ENCODE measurements at places on chromosomes 5 and 9.

- DNase-seq: no peak
Observed at GRCh38 chr9:38724754-38725153, 4.8 kb upstream of the FAM240B start.

DNA sequence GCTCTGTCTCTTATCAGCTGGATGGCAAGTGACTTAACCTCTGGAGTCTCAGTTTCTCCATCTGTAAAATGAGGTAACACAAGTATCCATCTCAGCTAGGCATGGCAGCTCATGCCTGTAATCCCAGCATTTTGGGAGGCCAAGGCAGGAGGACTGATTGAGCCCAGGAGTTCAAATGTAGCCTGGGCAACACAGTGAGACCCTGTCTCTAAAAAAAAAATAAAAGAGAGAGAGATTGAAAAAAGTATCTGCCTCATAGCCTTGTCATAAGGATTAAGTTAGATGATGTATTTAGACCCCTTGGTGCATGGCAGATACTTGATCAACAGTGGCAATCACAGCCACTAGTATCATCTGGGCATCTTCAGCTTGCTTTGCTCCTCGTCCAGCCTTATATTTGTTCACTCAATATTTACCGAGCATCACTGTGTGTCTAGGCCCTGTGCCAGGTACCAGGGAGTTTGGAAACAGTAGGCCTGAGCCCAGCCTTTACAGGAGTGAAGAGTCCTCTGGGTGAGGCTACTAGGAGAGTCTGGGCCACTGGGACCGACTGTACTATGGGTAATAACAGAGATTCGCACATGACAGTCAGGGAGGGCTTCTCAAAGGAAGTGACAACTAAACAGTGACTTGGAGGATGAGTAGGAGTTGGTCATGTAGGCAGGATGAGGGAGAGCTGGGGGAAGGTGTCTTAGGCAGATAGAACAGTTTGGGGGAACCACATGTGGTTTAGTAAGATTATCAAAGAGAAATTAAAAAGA, 34.2 kb downstream of the CORO2A start:
- DNase-seq: peak; percentile 84

DNA sequence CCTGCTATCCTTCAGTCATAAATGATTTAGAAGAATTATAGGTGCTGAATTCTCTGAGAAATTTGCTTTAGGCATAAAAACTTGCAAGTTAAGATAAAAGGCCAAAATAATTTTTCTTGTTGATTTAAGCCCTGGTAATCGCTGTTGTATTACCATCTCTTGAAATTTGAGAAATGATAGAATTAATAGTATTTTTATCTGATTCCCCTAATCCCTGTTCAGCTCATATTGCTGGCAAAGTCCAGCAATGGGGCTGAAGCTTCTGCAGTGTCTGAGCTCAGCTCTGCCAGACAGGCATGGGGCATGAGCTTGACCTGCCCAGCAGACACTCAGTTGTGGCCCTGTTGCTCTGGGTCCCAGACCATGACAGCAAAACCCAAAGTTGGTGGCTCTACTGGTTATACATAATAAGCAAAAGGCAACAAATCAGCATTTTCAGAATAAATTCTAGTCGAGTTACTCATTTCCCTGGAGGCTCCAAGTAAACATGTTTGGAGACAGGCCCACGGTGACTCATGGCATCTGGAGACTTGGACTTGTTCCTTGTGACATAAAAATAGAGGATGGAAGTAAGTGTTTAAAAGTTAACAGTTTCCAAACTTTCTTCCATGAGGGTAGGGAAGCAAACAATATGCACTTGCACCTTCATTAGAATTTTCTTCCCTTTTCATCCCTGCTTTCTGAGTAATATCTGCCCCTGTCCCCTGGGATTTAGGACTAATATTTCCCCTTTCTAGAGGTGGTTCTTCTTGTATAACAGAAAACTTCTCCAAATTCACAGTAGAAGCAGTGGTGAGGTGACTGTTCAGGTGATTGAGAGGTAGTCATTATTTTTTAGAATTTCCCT, 60.2 kb upstream of the SLC2A8 start:
- DNase-seq: peak; percentile 96

DNA sequence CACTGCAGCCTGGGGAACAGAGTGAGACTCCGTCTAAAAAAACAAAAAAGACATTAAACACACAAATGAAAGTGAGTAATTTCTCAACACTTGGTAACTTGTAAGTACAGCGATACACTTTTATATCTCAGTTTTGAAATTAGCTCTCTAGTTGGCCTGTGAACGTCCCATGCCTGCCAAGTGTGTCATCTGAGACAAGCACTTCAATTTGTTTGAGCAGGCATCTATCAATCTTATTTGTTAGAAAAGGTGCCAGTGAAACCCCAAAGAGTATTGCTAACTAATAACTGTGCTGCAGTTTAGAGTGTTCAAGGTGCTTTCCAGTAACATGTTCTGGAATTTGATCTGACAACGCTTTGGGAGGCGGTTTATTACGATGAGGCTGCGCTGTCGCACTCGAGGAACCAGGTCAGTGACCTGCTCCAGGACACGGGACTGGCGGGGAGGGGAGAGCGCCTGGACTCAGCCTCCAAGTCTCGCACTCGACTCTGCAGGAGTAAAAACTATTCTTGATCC, 1.1 kb upstream of the SPIN1 start:
- no peak for DNase-seq

GRCh38 chr5:123097871-123098735, 9.1 kb downstream of the PRDM6 start:
- no peak for DNase-seq

- no peak for DNase-seq
Observed at GRCh38 chr5:177142098-177142611, 8.6 kb downstream of the NSD1 start.

GRCh38 chr5:62593331-62593730, 14.7 kb downstream of the LRRC70 start:
- no peak for DNase-seq

- DNase-seq: peak; percentile 24
Observed at GRCh38 chr5:135032999-135033861, 798 bp downstream of the PITX1 start.

DNA sequence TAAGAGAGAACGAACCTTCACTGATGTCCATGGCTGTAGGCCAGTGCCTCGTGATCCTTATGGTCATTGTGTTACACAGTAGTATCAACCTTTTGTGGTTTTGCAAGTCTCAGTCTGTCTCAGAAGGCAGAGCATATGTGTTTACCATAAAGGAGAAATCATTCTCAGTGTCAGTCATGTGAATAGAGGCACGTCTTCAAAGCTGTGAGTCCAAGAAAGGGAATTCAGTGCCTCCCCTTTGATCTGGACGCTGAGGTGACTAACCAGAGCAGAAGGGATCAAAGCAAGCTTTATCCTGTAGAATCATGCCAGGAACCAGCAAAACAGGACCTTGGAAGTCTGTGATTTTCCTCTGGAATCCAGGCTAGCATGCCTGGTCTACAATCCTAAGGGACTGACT, 433.9 kb downstream of the DNAH5 start:
- DNase-seq: peak; percentile 92

- DNase-seq: peak; percentile 90
Observed at GRCh38 chr9:108565651-108566378, 290.0 kb downstream of the ACTL7B start.

GRCh38 chr9:23413541-23413940, 412.5 kb downstream of the ELAVL2 start:
- no peak for DNase-seq

DNA sequence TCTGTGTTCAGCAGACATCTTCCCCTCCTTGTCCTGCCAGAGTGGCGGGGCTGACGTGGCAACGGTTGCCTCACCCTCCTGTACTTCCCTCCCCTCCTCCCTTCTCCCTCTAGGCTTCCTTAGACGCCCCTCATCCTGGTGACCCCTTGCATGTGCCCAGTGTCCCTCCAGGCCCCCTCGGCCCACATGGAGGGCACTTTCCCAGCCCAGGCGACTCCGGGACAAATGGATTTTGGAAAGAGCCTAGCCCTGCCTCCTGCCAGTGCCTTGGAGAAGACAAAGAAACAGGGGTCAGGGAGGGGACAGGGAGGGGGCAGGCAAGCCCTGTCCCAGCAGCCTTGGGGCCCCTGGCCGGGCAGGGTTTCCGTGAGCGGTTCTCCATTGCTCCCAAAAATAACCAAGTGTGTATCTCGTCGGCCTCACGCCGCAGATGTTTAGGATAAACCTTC, 38.3 kb upstream of the NEURL1B start:
- no peak for DNase-seq

DNA sequence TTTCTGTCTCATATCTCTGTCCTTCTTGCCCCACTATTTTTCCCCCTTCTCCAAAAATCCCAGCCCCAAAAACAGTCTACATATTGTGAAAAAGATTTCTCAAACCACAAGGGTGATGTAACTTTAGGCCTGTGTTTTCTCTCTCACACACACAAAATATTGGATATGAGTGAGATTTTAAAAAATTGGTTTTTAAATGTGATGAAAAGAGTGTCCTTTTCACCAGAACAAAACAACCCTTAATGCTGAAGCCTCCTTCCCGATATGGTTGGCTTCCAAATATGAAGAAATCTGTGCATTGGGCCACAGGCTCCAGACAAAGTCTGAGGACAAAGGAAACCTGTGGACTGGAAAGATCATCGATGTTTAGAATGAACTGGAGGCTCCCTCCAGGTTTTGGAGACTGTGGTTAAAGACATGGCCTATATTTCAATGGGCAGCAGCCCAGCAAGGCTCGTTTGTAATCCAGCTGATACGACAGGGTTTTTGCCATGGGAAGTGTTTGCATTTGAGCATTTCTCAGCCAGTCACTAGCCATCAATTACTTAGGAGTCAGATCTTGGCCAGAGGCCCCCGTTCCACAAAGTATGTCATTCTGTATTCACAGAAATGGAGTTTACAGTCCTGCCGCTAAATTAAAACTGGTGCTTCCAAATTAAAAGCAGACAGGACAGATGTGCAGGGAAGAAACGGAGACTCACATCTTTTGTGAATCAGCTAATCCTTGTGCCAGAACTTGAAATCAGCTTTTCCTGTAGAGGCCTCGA, 546.3 kb downstream of the EBF1 start:
- no peak for DNase-seq

DNA sequence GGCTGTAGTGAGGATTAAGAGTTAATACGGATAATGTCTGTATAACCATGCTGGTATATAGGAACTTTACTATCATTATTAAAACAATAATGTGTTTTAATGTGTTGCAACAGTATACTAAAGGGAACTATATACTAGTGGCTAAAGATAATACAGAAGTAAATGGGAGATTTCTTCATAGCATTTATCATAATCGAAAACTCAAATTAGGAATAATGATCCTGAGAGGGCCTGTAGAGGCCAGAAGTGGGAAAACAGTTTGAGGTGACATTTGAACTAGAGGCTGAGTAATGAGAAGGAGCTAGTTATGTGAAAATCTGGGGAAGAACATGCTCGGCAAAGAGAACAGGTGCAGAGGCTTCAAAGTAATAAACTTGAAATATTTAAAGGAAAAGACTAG, 2.9 kb downstream of the TCERG1 start:
- no peak for DNase-seq

DNA sequence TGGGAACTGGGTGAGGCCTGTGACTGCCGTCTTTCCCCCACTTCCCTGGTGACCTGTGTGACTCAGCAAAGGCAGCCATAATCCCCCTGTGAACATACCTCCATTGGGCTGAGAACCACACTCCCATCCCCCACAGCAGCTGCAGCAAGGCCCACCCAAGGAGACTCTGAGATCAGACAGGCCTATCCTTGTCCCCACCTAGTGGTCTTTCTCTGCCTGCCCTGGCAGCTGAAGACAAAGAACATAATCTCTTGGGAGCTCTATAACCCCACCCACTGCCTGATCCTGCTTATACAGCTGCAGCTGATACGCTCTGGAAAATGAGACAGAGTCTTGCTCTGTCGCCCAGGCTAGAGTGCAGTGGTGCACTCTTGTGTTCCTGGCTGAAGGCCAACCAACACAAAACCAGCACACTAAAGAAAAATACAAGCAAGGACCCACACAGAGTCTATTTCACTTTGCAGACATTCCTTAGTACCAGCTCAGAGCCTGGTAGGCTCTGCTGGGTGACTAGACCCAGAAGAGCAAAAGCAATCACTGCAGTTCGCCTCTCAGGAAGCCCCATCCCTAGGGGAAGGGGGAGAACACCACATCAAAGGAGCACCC, 106.7 kb downstream of the MCTP1 start:
- DNase-seq: peak; percentile 4

DNA sequence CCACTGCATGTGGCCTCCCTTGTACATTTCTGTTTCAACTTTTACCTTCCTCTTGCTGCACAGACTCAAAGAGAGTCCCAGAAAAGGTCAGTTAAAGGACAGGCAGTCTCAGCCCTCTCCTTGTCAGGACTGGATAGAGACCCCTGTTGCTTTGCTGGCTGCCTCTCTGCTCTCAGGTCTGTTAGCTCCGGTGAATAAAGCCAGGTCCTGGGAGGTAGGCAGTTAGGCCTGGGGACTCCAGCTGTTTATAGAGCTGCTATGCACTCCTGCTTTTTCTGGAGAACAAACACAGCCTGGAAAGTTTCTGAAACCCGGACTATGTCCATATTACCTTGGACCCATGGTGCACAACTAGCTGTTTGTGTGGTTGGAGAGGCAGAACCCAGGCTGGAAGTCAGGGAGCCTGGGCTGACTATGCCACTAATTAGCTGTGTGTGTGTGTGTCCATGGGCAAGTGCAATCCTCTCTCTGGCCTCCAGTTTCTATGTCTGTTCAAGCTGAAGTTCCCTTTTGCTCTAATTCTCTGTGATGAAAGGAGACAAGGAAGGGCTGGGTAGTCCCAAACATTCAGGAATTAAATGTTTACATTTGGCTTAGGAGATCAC, 42.9 kb downstream of the GLRA1 start:
- no peak for DNase-seq

DNA sequence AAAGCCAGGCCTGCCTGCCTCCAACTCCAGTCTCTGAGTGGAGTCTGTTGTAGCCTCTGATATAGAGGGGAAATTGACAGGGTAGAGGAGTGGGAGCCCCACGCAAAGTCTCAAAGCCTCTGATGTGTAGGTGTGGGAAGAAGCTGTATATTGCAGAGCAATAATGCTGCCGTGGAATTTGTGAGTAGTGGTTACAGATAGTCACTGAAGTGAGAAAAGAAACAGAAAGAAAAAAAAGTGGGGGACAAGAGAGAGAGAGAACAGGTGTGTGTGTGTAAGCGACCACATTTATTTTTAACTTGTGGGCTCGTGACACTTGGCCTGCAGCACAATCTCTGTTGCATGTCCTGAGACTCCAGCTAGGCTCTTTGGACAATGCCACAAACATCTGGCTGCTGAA, 227.8 kb downstream of the NSG2 start:
- no peak for DNase-seq

- DNase-seq: no peak
Observed at GRCh38 chr5:123868267-123868666, 356.3 kb downstream of the CSNK1G3 start.

GRCh38 chr9:114720086-114720676, 38.2 kb upstream of the TEX48 start:
- DNase-seq: peak; percentile 70

DNA sequence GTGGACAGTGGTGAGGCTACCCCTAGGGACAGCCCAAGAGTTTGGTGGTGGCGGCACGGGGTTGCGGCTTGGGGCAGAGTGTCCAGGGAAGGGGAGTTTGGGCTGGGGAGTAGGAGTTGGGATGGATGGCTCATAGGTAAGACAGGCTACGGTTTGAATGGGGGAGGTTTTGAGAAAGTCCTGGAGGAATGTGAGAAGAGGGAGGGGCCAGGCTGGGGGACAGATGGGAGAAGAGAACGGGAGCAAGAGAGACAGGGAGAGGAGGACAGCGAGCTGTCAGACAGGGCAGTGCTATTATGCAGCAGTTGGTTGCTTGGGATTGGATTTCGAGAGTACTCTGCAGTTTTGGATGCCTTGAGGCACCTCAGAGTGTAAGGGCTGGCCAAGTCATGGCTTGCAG, 24.5 kb downstream of the PSD2 start:
- DNase-seq: no peak

- no peak for DNase-seq
Observed at GRCh38 chr5:173397516-173397915, 69.3 kb upstream of the STC2 start.

GRCh38 chr9:100131216-100131615, 32.2 kb downstream of the INVS start:
- DNase-seq: no peak
